ENCODE measurements at places on chromosomes 5 and 9. TPM values are rescaled to one million over a fixed set of nuclear protein-coding genes. Genes with fewer than 3 reads are reported as not detected.

ST8SIA4 gene
- total RNA-seq = 3.5 TPM

LIFR gene
- 40.2 TPM for total RNA-seq

CERCAM gene
- total RNA-seq = 86.8 TPM

SLC24A2 gene
- not detected for total RNA-seq

ARPC5L gene
- 14.2 TPM for total RNA-seq

QRFP gene
- not detected for total RNA-seq

PTRH1 gene
- 11.7 TPM for total RNA-seq

SH2D3C gene
- total RNA-seq = 0.43 TPM

FCN1 gene
- total RNA-seq = not detected

PCDHGA6 gene
- total RNA-seq = 4.7 TPM

CCDC69 gene
- 3.2 TPM for total RNA-seq

TOR1A gene
- total RNA-seq = 43.8 TPM

S1PR3 gene
- 102 TPM for total RNA-seq

ARL14EPL gene
- total RNA-seq = not detected

UNC5A gene
- not detected for total RNA-seq

PCSK1 gene
- under 0.01 TPM for total RNA-seq

NEUROG1 gene
- not detected for total RNA-seq

SPINK7 gene
- not detected for total RNA-seq

CYSRT1 gene
- total RNA-seq = 0.64 TPM

ENG gene
- 30.7 TPM for total RNA-seq

PAXX gene
- total RNA-seq = 9.9 TPM

CATSPER3 gene
- not detected for total RNA-seq

VCAN gene
- total RNA-seq = 490 TPM

TICAM2 gene
- 7.1 TPM for total RNA-seq
